ENCODE measurements at places on chromosomes 4 and X.

DNA sequence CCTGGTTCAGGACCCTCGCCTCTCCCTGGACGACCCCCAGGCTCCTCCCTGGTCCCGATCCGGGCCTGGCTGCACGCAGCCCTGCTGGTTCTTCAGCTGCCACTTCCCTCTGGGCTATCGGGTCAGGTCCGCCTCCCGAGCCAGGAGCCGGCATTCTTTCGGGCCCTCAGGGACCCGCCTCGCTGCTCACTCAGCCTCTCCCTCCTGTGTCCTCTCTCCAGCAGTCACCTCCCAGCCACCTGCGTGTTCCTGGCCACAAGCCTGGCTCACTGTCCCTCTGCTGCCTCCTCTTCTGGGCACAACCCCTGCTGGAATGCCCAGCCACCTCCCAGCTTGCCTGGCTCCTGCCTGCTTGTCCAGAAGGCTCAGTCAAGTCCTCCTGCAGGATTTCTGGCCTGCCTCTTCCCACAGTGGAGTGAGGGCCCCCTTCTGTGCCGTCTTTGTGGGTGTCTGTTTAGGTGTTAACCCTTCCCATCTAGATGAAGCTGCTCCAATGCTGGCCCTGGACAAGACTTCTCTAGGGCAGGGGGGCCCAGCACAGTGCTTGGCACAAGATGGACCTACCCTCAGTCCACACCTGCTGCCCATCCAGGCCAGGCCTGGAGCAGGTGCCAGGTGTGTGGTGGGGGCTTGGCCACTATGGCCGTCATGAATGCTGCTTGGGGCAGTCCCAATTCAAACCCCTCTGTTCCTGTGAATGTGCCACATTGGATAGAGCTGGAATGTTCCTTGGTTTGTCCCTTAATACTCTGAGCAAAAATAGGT lies 2.2 kb downstream of the WFS1 start:
- DNase-seq = no peak

GRCh38 chr4:182380771-182381181 lies 137.6 kb downstream of the TENM3 start:
- no peak for DNase-seq

- DNase-seq = peak; percentile 60
These were observed 338.9 kb upstream of the FAM241A start for GRCh38 chr4:111806331-111806730.

DNA sequence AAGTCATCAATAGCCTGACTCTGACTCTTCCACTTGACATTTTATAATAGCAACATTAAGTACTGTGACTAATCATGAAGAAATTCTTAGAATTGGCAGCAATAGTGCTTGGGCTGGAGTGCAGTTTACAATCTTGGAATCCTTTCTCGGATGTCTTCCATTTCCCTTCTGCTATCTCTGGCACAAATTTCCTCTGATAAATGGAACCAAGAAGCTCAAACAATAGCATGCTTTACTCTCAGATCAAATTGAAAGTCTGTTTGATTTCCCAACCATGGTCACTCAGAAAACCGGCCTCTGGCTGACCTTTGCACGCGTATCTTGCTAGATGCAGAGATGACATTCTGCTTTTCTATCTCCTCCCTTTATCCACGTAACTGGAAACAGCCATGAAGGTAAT lies 99.0 kb upstream of the SPANXC start:
- no peak for DNase-seq

GRCh38 chr4:608236-608635 lies 17.1 kb upstream of the PDE6B start:
- DNase-seq = no peak
